HT1080 (cell line): ENCODE measurements at places on chromosomes 2 and 18. TPM values are rescaled to one million over a fixed set of nuclear protein-coding genes. Genes with fewer than 3 reads are reported as not detected.

DNA sequence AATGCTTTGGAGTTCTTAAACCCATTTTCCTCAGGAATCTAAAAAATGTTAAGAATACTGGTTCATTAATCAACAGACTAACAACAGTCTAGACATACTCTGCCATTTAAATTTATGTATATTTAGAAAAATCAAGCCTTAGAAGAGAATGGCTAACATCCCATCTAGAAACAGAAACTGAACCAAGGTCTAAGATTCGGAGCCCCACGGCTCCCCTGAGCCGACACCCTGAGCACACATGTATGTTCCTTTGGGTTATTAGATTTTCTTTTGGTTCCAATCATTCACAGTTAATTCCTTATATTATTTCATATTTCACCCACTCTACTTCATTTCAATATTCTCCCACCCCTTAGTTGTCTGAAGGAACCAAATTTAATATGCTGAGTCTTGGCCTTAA lies 94.8 kb upstream of the HNRNPA3 start:
- DNase-seq, result no peak

DNA sequence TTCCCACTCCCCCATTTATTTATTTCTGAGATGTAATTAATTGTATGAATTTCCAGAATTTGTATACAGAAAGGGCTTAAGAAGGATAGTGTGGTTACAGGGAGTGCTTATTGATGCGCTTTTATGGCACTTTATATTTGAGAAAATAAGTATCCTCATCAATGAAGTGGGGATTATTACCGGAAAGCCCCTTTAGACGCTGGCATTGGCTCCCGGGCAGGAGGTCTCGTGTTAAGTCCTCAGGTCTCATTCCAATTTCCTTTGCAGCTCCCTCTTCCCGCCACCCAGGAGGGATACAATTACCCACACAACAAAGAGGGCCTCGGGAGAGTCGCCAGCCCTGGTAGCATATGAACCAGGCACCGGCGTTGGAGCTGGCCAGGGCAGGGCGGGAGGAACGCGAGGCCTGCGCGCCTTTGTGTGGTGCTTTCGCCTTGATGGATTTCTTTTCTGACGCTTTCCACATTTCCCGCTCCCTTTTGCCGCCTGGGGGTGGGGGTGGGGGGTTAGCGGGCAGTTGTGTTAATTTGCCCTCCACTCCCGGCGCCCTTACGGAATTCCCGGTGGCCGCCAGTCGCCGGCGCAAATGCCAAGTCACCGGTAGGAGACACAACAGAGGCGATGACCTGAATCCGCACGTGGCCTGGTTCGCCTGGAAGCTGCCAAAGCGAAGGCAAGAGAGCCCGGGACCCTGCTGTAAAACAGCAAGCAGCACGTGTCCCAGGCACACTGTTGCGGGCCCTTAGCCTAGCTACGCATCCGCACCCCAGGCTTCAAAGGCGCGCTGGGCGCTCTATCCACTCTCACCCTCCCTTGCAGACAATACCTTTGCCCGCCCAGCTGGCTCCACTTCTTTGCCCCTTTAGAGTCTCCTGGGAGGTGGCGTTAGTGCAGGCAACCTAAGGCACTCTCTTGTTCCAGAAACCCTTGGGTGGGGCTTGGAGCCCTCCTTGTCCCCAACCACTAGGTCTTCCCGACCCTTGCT lies 3.3 kb downstream of the GAD1 start:
- DNase-seq, result no peak

DNA sequence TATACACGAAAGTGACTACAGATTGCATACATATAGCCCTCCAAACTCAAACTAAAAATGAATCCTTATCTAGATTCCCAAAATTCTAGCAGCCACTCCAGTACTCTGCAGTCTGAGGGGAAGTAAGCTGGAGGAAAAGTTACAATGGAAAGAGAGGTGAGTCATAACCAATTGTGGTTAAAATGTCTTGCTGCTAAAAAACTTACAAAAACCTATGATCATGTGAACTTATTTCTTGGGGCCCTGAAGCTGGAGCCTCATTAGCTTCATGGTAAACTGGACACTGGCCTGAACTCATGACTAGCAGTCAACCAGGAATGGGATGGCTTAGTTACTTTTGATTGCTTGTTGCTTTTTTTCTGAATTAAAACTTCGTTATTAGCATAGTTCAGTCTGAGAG lies 175.9 kb downstream of the SLC4A3 start:
- DNase-seq, result peak; percentile 86

DNA sequence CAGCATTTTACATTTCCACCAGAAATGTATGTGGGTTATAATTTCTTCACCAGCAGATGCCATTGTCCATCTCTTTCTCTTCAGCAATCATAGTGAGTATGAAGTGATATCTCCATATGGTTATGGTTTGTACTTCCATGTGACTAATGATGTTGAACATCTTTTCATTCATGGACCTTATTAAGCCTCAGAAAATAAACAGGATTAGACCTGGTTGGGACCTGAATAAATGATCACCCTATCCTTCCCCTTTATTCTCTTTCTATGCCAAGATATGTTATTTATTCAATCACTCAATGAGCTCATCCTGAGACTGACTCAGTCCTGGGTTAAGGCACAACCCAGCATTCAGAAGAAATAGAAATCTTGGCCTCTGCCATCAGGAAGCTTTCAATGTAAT lies 86.6 kb downstream of the ANTXR1 start:
- DNase-seq, result peak; percentile 36

DNA sequence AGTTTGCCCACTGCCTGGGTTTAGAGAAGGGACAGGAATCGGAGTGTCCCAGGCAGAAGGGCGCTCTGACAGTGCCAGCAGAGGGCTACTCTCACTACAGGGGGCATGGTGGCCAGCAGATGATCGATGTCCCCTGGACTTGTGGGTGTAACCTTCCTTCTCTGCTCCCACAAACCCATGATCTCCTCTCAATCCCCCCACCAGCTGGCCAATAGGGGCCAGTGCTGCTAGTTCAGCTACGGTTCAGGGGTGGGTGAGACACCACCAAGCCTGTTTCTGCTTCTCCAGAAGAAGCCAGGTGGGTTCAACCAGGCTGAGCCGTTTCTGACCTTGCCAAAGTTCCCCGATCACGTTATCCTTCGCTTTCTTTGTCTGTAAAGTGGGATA lies 1.3 kb downstream of the NPPC start:
- no peak for DNase-seq

DNA sequence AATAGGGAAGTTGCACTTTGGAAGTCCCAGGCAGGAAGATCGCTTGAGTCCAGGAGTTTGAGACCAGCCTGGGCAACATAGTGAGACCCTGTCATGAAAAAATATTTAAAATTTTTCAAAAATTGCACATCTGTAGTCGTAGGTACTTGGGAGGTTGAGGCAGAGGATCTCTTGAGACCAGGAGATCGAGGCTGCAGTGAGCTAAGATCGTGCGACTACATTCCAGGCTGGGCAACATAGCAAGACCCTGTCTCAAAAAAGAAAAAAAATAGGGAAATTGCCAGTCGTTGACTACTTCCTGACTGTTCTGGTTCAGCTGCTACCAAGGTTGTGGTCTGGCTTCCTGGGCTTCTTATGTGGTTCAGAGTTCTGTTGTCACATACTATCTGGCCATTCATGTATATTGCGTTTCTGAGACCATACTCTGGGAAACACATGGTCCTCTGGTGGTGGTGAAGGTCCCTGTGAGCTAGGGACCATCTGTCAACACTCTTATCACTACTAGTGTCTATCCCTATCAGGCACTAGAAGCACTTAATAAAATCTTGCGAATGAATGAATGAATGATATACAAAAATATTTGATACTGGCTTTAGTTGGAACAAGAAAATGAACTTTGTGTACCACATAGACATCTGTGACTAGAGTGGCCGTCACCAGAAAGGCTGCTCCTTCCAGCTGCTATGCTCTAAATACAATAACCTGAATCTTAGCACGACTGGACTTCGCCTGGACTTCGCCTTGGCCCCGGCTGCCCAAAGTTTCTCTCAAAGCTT lies 861 bp upstream of the KLHL23 start:
- no peak for DNase-seq

GRCh38 chr2:219274361-219274921 lies 4.7 kb upstream of the DNAJB2 start:
- peak; percentile 81 for DNase-seq

- DNase-seq, result no peak
These were observed 4.9 kb downstream of the INHBB start for GRCh38 chr2:120350801-120351320.

DNA sequence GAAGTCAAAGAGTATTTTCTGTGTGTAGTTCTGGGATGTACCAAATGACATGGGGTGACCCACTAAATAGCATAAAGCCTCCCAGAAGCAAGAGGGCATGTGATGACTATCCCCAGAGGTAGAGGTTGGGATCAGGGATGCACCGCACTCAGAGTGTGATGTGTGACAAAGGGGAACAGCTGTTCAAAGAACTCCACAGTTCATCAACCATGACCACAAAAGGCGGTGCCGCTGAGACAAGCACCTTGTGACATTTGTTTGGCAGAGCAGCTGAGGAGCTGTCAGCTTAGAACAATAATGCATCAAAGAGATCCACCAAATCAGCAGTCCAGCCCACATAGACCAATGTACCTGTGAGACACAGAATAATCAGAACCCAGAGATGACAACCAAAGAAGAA lies 81.3 kb downstream of the VWC2L start:
- DNase-seq, result no peak

The MYO1B gene
- total RNA-seq, result 93.6 and 95.2 TPM in 2 replicates

The SOWAHC gene
- 13.1 and 14.9 TPM in 2 replicates for total RNA-seq
